ENCODE measurements at places on chromosomes 12 and 14.

DNA sequence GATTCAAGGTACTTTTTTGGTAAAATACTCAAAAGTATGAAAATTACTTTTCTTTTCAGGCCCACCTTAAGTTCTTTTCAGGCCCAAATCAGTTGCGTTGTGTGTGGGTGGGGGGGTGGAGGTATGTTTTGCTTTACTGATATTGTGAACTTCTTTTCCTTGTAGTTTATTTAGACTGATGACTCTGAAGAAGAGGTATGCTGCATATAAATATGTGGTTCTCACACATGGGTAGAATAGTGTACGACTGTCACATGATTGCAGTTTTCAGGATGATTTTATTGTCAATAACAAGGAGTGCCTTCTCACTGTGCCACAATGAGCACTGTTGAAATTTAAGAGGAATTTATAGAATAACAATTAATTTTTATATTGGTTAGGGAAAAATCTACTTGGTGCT, 166.6 kb upstream of the ATP2B1 start:
- no peak for DNase-seq

DNA sequence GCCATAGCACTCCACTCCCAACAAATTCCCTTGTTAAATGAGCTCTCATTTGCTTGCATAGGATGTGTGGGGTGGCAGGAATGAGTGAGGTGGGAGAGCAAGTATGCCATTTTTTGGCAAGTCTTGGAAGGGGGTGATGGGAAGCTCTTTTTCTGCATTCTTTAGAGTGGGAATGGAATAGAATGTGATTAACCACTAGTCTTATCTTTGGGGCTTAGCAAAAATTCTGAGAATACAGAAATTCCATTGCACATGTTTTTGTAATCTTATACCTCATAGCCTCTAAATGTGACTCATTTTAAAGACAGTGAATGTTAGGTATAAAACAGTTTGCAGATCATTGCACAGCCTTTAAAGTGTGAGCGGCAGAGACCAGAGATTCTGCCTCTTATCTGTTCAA, 28.4 kb upstream of the NEDD1 start:
- DNase-seq, result no peak

- DNase-seq, result no peak
Measured at GRCh38 chr12:65585648-65586602, 238.4 kb upstream of the HMGA2 start.

DNA sequence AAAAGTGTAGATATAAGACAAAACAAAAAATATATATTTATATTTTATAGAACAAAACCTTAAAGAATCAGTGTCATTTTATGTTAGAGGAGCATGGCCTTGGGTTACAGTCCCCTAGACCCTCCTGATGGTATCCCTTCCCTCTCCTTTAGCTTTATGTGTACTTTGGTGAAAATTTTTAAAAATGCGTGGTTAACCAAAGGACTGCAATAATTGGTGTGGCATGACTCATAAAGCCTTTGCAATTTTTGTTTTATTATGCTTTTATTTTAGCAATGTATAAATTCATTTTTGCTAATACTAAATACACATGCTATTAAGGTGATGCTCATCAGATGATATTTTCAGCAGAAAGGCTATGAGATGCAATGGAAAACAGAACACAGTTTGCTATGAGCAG, 264.4 kb downstream of the SYT1 start:
- DNase-seq, result no peak

- DNase-seq, result no peak
Measured at GRCh38 chr14:73997108-73997943, 21.8 kb downstream of the ENTPD5 start.

- no peak for DNase-seq
Measured at GRCh38 chr12:59578254-59578653, 17.6 kb upstream of the SLC16A7 start.

DNA sequence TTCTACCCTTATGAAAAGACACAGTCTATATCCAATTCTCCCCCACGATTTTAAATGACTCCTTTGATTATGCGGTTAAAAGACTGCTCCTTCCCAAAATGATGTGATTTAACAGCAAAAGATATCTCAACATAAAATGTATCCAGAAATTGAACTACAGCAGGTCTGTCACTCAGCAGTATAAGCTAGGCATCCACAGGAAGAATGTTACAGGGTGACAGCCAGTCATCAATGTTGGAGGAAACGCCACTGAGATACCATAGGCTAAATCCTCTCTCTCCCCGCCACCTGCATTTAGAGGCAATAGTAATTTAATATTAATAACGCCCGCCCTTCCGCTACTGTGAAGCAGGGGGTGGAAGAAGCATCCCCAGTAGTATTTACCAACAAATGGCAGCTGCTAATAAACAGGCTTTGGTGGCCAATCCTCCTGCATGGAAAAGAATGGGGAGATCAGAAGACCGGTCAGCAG, 613 bp downstream of the RECQL start:
- no peak for DNase-seq

DNA sequence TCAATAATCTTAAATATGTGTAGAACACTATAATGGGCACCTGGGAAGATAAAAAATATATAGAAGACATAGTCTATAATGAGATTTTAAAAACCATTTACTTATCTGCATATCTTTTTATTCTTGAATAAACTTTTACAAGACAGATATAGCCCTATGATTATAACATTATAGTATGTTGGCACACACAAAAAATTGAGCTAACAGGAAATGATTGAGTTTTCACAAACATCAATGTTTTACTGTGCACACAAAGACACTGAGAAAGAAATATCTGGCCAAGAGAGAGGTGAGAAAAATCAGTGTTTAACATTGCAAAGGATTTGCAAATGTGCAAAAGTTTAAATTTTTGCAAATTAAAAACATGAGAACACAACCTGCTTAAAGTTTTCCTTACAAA, 124.3 kb downstream of the BBS10 start:
- no peak for DNase-seq

DNA sequence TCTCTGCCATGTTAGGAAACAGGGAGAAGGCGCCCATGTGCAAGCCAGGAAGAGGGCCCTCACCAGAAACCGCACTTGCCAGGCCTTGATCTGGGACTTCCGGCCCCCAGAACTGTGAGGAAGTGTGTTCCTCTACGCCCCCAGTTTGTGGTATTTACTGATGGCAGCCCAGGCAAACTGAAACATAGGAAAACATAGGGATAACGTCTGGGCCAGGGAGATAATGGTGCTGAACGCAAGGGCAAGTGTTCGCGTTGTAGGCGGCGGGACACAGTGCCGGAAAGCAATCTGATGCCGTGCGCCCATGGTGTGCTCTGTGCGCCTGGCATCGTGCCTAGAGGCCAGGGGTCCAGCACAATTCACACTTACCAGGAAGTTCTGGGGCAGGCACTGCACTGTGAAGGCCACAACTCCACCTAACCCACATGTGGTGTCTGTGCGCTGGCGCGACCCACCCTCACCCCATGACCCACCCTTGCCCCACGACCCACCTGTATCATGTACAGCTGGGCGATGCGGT, 53.6 kb downstream of the ARL6IP4 start:
- no peak for DNase-seq

DNA sequence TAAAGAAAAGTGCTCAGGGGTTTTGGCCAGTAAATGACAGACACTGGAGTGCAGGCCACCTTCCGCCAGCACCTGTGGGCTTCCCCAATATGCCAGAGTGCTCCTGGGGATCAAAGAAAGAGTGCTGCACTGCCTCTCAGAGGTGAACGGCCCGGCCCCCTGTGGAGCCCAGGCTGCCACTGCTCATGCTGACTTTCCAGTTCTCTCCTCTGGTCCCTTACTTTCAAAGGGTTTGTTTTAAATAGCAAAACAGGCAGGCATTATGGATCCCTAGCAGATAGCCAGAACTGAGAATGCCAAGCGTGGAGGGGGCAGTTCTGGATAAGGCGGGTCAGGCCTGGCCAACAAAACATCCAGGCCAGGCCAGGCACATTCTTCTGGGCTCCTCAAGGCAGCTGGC, 59.6 kb downstream of the MDM2 start:
- DNase-seq, result no peak

DNA sequence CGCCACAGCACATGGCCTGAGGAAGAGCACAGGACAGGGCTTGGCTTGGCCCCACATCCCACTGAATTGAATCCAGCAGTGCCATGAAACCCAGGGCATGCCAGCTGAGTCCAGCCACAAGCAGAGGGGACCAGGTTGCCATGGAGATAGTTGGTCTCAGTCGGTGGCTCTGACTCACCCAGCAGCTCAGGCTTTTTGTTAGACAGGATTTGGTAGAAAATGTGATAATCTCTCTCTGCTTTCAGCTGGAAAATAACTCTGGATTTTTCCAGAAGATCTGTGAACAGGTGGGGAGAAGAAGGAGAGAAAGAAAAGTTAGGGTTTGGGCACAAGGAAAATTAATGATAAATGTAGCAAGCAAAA, 4.8 kb downstream of the MYH7 start:
- no peak for DNase-seq

- no peak for DNase-seq
Measured at GRCh38 chr14:84535484-84535883, 994.5 kb upstream of the FLRT2 start.

- DNase-seq, result no peak
Measured at GRCh38 chr12:64813723-64814122, 10.7 kb upstream of the TBC1D30 start.

- no peak for DNase-seq
Measured at GRCh38 chr12:124543590-124544310, 23.7 kb downstream of the NCOR2 start.

DNA sequence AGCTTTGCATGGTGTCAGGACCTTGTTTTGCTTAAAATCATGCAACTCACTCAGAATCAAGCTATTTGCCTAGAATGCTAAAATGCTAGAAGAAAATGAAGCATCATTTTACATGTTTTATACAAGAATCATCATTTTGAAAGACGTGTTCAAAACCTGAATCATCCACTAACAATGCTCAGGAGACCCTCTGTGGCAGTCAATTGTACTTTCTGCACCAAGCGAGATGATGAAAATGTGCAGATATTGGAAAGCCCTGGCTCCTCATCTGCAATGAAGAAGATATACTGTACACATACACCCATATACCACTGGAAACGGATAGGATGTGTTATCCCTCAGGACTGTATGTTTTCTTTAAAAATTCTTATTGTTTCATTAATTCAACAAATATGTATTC, 92.7 kb downstream of the DYRK2 start:
- no peak for DNase-seq
